CD8-positive, alpha-beta T cell (primary cell): ENCODE measurements at places on chromosomes 3 and 15.

- peak; percentile 79 for DNase-seq
Measured at GRCh38 chr15:100338971-100339444, 2.8 kb downstream of the ADAMTS17 start.

DNA sequence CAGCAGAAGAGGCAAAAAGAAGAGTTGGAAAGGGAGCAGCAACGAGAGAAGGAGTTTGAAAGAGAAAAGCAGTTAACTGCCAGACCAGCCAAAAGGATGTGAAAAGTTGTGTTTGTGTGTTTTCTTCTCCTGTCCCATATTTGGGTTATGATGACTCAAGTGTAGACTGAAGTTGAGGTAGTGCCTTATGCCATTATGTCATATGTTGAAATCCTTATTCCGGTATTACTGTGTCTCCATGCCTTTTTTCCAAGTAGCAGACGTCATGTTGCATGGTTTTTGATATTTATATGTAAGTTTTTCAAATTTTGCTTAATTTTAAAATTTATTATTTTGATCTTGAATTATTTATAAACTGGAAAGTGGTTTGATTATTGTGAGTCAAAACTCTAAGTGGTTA is 19.2 kb downstream of the BLOC1S6 start:
- no peak for DNase-seq

DNA sequence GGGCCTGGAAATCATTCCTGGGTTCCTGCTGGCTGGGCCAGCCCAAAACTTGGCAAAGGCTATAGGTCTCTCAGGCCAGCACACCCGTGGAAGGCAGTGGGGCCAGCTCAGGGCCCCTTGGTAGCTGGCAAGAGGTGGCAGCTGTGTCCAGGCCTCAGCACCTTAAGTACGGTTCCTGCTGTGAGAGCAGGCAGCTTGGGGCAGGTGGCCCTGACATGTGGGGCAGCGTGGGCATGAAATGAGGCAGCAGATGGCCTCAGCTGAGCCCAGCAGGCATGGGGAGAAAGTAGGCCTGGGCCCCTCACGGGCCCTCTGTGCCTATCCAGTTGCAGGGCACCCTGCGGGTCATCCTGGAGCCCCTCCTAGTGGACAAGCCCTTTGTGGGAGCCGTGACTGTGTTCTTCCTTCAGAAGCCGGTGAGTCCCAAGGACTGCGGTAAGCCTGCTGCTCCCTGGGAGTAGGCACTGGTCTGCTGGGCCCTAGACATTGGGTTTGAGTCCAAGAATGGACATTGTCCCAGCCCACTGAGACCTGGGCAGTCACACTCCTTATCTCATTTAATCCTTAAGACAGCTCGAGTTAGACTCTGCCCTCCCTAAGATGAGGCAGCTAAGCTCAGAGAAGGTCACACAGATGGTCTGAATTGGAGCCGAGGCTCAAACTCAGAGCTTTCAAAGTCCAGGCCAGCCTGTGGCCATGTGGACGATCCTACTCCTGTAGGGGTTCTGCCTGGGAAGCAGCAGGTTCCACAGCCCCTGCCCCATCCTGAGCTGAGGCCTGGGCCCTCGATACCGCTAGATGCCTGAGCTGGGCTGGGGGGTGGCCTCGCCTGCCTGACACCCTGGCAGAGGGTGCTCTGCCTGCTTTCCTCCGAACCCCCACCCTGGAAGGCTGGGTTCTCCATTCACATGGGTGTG is 25.5 kb downstream of the ESYT3 start:
- DNase-seq, result no peak

GRCh38 chr3:32470362-32470761 is 32.3 kb downstream of the CMTM6 start:
- DNase-seq, result no peak

GRCh38 chr3:104878395-104878794 is 488.3 kb upstream of the ALCAM start:
- DNase-seq, result no peak

DNA sequence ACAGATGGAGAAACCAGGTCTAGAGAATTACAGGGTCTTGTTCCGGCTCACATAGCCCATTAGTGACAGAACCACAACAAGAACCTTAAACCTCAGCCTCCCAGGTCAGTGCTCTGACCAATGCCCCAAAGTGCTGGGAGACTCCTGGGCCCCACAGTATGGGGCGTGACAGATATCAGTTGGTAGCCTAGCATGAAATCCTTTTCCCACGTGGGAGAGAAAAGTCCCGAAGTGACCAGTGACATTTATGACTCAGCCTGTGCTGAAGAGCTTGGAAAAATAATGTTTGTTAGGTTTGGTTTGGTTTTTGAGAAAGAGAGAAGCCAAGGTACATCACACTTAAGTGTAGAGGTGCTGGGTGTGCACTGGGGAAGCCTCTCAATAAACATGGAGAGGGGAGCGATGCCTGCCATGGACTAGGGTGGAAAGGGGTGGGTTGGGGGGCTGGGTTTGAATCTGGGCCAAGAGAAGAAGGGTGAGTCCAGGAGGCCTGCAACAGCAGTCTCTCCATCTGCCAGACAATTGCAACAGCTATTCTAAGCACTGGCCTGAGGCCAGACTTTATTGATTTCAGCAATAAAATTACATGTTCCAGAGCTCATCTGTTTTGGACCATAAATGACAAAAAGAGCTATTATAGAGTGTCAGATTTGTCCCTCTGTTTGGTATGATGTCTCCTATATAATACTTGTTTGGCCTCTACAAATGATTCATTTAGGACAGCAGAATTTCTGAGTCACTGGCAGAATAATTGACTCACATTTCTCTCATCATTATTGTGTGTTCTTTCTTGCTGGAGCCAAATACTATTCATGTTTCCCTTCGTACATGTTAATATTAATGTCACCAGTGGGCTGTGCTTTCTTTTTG is 43.4 kb downstream of the C2CD4A start:
- no peak for DNase-seq

DNA sequence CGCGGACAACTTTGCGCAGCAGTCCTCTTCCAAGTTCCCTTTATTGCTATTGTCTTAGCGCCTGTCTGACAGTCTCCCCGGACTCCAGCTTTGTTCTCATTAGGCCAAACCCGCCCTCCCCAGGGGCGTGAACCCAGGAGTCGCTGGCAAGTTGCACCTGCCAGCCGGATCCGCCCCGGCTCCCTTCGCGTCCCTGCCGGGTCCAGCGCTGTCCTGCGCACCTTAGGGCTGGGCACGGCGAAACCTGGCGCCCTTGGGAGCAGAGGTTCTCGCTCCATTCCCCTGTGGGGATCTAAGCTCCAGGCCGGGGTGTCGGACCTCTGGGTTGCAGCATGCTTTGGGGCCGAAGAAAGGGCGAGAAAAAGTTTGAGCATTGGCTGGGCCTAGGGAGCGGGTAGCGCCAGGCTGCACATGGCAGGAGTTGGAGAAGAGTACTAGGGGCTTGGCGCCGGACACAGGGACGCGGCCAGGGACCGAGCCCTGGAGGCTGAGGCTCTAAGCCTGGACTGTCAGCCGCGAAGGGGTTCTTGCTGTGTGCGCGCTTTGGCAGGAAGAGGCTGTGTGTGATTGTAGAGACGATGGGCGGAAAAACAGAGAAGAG is 335.1 kb upstream of the THRB start:
- no peak for DNase-seq

DNA sequence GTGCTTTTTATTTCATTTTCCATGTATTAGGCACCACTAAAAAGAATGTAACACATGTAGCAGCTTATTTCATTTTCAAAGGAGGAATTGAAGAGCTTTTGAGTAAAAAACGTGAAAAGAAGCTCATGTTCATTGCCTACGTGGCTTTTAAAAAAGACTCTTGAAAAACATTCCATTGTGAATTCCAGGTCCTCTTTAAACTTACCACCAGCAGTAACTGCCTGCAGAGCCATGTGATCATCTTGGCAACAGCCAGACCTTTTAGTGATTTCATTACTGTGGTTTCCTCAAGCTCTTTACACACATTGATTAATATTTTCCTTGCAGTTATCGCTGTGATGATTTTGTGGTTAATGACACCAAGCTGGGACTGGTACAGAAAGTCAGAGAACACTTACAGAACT is 43.8 kb upstream of the FBXL22 start:
- DNase-seq, result no peak

DNA sequence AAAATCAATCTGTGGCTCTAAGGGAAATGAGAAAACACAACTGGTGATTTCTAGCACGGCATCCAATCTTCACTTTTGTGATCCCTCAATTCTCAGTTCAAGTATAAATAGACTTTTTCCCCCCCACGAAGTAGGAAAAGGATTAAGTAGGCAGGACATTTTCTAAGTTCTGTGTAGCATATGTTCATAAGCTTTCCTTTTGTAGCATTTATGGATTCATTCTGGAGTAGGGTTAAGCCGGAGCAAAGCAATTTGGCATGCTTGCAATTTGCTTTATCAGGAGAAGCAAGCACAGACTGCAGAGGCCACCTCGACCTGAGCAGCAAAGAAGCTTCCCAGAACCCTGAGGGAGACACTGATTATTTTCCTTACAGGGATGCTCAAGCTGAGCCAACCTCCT is 66.3 kb downstream of the FHIT start:
- DNase-seq, result no peak

- DNase-seq, result no peak
Measured at GRCh38 chr3:51544011-51544775, 5.7 kb downstream of the RAD54L2 start.

DNA sequence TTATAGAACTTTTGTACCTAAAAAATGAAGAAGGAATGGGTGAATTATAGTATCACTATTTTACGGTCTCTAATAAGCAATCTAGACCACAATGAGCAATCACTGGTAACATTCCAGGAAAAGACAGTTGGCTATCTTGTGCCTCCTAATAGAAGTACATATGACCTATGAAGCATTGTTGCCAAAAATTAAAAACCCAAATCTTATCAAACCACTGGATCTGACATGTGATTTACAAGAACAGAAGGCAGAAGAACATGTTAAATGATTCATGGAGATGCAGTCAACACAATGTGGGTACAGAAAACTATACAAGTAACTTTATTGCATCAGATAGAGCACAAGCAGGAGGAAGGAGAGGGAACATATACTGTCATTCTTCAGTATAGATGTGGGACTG is 14.5 kb upstream of the HYKK start:
- no peak for DNase-seq

GRCh38 chr3:101095693-101096430 is 102.6 kb upstream of the ABI3BP start:
- DNase-seq, result no peak

DNA sequence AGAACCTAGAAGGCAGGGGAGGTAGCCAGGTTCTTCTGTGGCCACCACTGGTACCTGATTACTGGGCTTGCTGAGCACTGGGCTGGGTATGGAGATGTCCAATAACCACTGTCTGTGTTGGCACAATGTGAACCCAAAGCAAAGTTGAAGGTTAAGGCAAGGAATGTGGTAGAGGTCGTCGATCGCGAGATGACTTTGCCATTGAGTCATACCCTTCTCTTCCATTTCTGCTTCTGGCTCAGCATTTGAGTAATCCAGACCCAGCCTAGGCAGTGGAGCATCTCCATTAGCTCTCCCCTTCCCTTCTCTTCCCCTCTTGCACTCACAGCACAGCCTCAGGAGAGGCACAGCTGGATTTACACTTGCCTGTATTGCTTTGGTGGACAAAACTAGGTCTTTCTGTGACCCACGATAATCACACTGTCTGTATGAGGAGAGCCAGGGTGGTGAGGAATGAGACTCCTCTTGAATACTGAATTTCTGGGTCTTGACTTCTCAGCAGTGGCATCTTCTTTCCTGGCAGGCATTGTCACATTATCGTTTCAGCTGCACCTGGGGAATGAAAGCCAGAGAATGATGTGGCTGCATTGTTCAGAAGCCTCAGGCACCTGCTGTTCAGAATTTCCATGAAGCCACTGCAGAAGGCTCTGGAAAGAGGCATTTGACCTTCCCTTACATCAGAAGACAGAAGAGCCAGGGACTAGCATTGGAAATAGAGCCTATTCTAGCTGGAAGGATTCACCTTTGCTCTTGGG is 272.6 kb downstream of the PDCD6IP start:
- no peak for DNase-seq

- DNase-seq, result peak; percentile 67
Measured at GRCh38 chr3:141487521-141488252, 860 bp downstream of the RASA2 start.

- no peak for DNase-seq
Measured at GRCh38 chr15:74131628-74132413, 1.4 kb downstream of the ISLR2 start.

- DNase-seq, result no peak
Measured at GRCh38 chr3:187746442-187747281, 1.4 kb upstream of the BCL6 start.

GRCh38 chr3:71721651-71722157 is 3.5 kb downstream of the EIF4E3 start:
- peak; percentile 64 for DNase-seq

DNA sequence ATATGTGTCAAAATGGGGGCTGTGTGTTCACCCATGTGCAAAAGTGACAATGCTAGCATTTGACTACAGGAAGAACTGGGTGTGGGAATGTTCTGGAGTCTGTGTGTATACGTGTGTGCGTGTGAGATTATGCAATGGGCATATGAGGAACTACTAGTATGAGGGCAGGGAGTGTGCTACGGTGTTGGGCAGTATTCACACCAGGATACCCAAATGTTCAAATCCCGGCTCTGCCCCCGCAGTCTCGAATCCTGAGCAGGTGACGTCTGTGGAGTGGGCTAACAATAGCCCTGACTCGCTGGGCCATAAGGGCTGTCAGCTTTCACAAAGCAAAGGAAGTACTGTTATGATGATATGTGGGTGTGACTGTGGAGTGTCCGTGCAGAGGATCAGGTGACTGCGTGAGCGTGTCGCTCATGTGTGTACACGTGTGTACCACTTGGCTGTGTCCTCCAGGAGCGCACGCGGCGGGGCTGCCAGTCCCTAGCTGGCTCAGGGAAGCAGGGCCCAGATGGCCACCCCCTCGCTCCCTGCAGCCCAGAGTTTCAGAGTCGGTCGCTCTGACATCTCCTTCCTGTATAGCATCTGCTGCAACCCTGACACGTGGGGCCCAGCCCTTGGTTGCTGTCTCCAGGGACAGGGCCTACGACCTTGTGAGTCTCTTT is 27.2 kb downstream of the IQSEC1 start:
- DNase-seq, result no peak
